ENCODE measurements at places on chromosomes 12 and 14. TPM values are rescaled to one million over a fixed set of nuclear protein-coding genes. Genes with fewer than 3 reads are reported as not detected.

DNA sequence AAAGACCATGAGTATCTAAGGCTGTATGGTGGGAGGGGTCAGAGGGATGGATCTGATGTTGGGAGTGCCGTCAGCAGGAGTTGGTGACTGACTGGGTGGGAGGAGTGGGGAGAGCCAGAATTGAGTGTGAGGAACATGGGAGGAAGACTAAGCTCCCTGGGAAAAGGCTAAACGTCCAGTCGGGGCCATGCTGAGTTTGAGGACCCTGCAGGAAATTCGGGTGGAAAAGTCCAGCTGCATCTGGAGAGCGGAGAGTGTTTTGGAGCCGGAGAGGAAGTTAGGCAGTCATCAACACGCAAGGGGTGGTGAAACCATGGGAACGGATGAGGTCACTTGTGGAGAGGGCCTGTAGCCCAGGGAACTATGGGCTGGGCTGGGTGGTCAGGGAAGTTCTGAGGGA, 60.9 kb downstream of the ELK3 start:
- no peak overlapping the region for H3K4me3 ChIP-seq
- DNase-seq: no peak
- peaks cover 18% of the 10 kb centered on the region for H3K4me1 ChIP-seq
- H3K27me3 ChIP-seq: no peaks in the 10 kb centered on the region
- H3K36me3 ChIP-seq: peaks cover 36% of the 10 kb centered on the region

DNA sequence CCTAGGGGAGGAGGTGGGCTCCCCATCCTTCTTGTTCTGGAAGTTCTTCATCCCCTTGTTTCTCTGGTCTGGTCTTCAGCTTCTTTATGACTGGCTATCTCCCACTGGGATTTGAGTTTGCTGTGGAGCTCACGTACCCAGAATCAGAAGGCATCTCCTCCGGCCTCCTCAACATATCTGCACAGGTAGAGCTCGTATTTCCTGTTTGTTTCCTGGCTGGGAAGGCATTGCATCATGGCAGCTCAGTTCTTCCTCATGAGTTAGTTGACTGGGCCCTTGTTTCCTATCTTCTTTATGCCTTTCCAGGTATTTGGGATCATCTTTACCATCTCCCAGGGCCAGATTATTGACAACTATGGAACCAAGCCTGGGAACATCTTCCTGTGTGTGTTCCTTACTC, 19.8 kb downstream of the ERG28 start:
- no peaks in the 10 kb centered on the region for H3K27me3 ChIP-seq
- H3K36me3 ChIP-seq: no peaks in the 10 kb centered on the region
- H3K27ac ChIP-seq: no peak overlapping the region
- H3K4me3 ChIP-seq: no peak overlapping the region
- no peak for DNase-seq
- H3K4me1 ChIP-seq: no peaks in the 10 kb centered on the region

DNA sequence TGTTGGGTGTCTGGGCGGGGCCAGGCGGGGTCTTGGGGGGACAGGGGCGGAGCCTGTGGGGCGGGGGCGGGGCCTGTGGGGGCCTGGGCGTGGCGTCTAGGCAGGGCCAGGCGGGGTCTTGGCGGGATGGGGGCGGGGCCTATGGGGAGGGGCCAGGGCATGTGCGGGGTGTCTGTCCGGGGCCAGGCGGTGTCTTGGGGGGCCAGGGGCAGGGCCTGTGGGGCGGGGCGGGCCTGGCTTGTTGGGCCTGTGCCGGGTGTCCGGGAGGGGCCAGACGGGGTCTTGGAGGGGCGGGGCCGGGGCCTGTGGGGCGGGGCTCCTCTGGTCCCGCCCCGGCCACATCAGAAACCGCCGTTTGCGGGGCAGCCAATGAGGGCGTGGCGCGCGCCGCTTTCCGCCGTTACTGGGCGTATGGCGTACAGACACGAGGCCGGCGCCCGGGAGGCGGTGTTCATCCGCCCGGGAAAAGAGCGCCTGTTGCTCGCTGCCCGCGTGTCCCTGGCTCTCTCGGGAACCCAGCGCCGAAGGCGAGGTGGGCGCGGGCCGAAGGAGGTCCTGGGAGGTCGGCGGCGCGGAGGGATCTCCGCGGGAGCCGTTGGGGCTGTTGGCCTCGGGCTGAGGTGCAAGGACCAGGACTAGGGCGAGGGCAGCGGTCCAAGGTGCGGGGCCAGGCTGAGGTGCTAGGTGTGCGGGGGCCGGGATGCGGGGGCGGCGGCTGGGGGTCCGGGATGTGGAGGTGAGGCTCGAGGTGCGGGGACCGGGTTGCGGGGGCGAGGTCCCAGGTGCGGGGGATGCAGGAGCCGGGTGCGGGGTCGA, at the start of gene PIWIL1:
TSS of gene PIWIL1 (plus strand) at position 400 of the 816 bp plus-strand sequence. CDS start 4,705 bp downstream, outside the sequence.
- peaks cover 12% of the 10 kb centered on the region for H3K27me3 ChIP-seq
- H3K4me1 ChIP-seq: peaks cover 4% of the 10 kb centered on the region
- no peak for DNase-seq
- no peak within 1 kb of the TSS for H3K4me3 ChIP-seq
- H3K27ac ChIP-seq: no peak within 1 kb of the TSS

GRCh38 chr12:103745962-103746361, 95.1 kb downstream of the NT5DC3 start:
- no peaks in the 10 kb centered on the region for H3K4me1 ChIP-seq
- no peak for DNase-seq
- no peak overlapping the region for H3K27ac ChIP-seq

Gene GLIPR1L2
- not detected for total RNA-seq

Gene FBXO34
- total RNA-seq: 17.4 TPM

DNA sequence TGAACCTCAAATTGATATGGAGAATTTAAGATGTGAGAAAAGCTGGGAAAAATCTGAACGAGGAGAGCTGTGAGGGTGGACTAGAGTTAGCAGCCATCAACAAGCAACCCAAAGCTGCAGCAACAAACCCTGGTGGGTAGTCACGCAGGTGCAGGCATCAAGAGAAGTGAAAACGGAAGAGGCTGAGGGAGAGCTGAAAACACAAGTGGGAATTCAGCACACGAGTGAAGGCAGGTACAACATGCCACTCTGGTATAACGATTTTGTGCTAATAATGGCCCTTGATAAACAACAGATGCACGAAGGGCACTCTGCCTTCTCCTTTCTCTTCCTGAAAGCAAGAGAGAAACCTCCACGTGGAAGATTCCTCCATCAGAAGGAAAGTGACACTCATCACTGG, 11.5 kb downstream of the TCL1B start:
- no peak for DNase-seq
- no peak overlapping the region for H3K27ac ChIP-seq
- peaks cover 13% of the 10 kb centered on the region for H3K27me3 ChIP-seq
- no peak overlapping the region for H3K4me3 ChIP-seq
- no peaks in the 10 kb centered on the region for H3K36me3 ChIP-seq

DNA sequence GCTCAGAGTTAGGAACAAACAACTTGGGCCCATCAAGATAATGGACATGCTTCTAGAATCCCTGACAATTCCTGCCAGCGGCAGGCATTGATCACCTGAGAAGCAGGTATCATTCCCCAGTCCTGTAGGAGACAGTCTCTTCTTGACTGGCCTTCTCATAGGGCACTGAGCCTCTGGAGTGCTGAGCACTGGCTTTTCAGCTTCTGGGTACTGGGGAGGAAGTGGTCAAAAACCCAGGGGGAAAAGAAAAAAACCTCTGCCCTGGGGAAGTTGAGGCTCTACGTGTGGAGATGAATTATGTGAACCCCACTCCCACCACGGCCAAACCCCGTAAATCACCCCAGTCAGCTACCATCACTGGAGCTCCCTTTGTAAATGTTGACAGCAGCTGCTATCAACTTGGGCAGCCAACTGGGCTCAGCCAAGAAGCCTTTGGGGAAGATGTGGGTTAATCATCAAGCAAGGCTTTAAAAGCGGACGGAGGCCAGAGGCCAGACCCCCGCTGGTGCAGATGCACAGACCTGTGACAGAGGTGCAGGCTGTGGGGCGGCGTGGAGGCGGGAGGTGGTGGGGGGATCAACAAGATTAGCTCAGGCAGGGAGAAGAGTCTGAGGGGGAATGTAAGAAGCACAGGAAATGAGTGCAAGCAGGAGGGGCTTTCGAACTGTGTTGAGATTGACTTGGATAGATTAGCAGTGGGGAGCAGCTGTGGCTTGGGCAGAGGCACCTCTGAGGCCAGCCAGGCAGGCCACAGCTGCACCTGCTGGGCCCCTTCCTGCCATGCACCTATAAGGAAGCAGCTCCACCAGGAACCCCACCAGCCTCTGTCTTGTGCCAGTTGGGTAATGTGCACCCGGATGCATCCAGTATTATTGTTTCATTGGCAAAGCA, 105.4 kb upstream of the HIF1A start:
- H3K27ac ChIP-seq: peak overlapping the region; percentile 55
- H3K27me3 ChIP-seq: no peaks in the 10 kb centered on the region
- H3K36me3 ChIP-seq: peaks cover 5% of the 10 kb centered on the region
- peaks cover 62% of the 10 kb centered on the region for H3K4me1 ChIP-seq
- DNase-seq: peak; percentile 39
- no peak overlapping the region for H3K4me3 ChIP-seq

Gene RFLNA
- not detected for total RNA-seq

DNA sequence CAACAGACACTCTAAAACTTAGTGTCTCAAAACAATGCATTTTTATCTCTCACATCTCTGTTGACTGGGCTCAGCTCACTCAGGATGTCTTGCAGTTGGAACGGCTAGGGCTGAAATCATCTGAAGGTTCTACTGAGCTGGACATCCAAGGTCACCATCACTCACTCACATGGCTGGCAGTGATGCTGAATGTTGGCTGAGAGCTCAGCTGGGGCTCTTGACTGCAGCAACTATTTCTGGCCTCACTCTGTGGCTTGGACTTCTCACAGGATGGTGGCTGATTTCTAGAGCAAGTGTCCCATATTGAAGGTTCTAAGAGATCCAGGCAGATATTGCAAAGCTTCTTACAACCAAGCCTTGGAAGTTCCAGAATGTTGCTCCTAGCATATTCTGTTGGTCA, 166.5 kb downstream of the ZFP36L1 start:
- no peaks in the 10 kb centered on the region for H3K36me3 ChIP-seq
- peaks cover 16% of the 10 kb centered on the region for H3K27me3 ChIP-seq
- peaks cover 17% of the 10 kb centered on the region for H3K4me1 ChIP-seq
- no peak overlapping the region for H3K4me3 ChIP-seq

DNA sequence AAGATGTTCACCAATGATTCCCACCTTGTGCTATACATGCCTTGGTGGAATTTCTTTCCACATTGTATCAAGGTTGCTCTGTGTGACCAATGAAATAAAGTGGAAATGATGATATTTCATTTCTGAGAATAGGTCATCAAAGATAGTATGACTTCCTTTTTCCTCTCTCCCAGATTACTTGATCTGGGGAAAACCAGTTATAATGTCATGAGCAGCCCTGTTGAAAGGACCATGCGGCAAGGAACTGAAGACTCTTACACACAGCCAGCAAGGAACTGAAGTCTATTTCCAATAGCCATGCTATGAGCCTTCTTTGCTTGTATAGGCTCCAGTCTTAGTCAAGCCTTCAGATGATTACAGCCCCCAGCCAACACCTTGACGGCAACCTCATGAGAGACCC, 11.7 kb downstream of the KLRD1 start:
- no peak for DNase-seq
- H3K27ac ChIP-seq: no peak overlapping the region
- H3K36me3 ChIP-seq: peaks cover 24% of the 10 kb centered on the region
- no peaks in the 10 kb centered on the region for H3K27me3 ChIP-seq
- H3K4me1 ChIP-seq: peaks cover 28% of the 10 kb centered on the region

DNA sequence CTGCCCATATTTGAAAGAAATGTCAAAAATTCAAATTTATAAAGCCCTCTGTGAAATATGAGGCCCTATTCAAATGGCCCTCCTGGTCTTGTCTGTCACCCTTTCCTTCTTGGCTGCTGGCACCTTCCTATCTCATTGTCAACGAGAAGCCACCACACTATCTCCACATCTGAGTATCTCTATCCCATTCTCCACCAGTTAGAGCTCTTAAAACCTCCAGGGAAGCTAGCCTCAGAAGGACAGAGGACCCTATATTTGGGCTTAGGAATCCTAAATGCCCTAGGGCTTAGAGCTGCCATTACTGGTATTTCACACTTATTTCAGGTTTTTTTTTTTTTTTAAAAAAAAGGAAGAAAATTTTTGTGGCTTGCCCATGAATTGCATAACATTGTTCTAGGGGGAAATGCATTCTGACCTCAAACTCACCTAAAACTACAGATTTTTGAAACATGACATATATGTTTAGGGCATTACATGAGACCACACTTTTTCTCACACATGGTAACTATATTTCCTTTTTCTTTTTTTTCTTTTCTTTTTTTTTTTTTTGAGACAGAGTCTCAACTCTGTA, 25.0 kb downstream of the SLC25A21 start:
- no peaks in the 10 kb centered on the region for H3K36me3 ChIP-seq
- H3K27me3 ChIP-seq: no peaks in the 10 kb centered on the region
- H3K4me3 ChIP-seq: no peak overlapping the region
- no peak overlapping the region for H3K27ac ChIP-seq
- no peak for DNase-seq
- no peaks in the 10 kb centered on the region for H3K4me1 ChIP-seq

GRCh38 chr12:3354586-3354985, 136.4 kb upstream of the PRMT8 start:
- no peak for DNase-seq
- no peak overlapping the region for H3K27ac ChIP-seq
- no peaks in the 10 kb centered on the region for H3K4me1 ChIP-seq

Gene KLRB1
- 6.3 TPM for total RNA-seq

- H3K27ac ChIP-seq: no peak overlapping the region
- no peaks in the 10 kb centered on the region for H3K36me3 ChIP-seq
- H3K4me1 ChIP-seq: peaks cover 29% of the 10 kb centered on the region
- no peak overlapping the region for H3K4me3 ChIP-seq
- no peak for DNase-seq
Observed at GRCh38 chr14:100302616-100303015, 3.6 kb downstream of the SLC25A29 start.

GRCh38 chr12:8065991-8066594, at the start of gene C3AR1:
C3AR1 (minus strand) TSS chr12:8066359; CDS start chr12:8060185, 6,174 bp downstream.
- no peaks in the 10 kb centered on the region for H3K27me3 ChIP-seq
- H3K27ac ChIP-seq: peak within 1 kb of the TSS; percentile 82
- H3K4me3 ChIP-seq: peak within 1 kb of the TSS; percentile 71
- DNase-seq: peak; percentile 63
- peaks cover 41% of the 10 kb centered on the region for H3K4me1 ChIP-seq

Data from activated CD8-positive, alpha-beta T cell treated with anti-CD3 and anti-CD28 coated beads, Interleukin-2, amount 10 ng/mL, durations not matched to agents 7 days and 5 days (primary cell).